Glomerular endothelial cell (primary cell): ENCODE measurements at places on chromosomes 11 and 22.

- no peak for DNase-seq
Measured at GRCh38 chr22:31244943-31245451, 32.9 kb downstream of the LIMK2 start.

DNA sequence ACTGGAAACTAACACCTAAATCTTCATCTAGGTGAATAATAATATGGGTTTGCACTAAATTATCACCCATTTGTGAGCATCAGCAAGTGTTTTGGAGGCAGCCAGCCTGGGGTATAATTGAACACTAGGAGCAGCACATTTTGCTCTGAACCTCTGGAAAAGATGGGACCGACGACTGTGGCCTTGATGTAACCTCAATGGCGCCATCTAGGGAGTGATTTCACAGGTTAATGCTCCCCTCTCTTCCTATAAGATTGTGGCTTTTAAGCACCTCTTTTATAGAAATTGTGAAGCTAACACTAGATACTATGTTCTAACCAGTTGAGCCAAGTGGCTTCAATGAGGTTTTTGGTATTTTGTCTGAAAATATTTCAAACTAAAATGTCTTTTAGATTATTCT, 203.7 kb downstream of the NELL1 start:
- no peak for DNase-seq

GRCh38 chr11:73198677-73199076, 19.4 kb upstream of the P2RY2 start:
- peak; percentile 93 for DNase-seq

DNA sequence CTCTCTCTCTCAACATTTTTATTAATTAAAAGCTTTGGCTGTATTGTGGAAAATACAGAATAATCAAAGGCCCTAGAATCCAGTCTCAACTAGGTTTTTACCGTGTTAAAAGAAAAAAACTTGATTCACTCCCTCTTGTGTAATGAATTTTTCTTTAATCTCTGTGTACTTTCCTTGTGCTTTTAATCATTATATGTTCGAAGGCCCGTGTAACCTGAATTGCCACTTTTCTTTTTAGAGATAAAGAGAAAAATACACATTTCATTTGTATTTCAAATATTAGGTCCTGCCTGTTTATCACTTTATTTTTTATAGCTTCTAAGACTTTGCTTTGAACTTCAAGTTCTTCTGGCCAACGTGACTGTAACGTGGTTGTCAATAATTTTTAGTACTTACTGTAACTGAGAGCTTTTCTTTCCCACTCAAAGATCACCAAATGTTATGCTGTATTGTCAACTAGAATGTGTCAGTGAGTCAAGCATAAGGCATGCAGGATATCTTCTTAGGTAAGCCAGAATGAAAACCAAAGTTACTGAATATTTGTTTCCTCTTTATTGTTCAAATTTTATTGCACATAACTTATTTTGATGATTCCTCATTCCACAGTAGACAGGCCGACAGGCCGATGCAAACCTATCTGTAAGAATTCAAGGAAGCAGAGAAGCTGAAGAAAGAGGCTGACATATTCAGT, 23.3 kb upstream of the FAR1 start:
- DNase-seq: no peak

GRCh38 chr11:27456140-27456794, 16.3 kb downstream of the LGR4 start:
- DNase-seq: no peak

DNA sequence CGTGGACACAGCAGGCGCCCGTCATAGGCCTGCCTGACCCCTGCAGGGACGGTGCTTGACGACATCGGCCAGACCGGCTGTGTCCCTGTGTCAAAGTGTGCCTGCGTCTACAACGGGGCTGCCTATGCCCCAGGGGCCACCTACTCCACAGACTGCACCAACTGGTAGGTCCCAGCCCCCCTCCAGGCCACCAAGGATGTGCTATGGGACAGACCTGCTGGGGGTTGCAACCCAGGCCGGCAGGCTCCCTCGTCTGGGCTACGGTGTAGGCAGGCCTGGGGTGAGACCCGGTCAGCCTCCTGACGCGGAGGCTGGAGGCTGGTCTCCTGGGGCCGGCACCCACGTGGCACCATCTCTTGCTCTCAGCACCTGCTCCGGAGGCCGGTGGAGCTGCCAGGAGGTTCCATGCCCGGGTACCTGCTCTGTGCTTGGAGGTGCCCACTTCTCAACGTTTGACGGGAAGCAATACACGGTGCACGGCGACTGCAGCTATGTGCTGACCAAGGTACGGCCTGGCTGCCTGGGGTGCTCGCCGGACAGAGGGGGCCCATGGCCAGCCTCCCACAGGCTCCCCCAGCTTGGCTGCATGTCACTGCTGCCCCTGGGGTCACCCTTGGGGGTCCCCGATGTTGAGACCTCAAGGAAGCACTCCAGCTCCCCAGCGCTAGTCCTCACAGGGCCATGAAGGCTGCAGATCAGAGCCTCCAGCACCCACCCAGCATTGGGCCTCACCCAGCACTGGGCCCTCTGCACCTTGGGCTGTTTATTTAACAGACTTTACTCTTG, 7.7 kb downstream of the MUC5AC start:
- DNase-seq: no peak

DNA sequence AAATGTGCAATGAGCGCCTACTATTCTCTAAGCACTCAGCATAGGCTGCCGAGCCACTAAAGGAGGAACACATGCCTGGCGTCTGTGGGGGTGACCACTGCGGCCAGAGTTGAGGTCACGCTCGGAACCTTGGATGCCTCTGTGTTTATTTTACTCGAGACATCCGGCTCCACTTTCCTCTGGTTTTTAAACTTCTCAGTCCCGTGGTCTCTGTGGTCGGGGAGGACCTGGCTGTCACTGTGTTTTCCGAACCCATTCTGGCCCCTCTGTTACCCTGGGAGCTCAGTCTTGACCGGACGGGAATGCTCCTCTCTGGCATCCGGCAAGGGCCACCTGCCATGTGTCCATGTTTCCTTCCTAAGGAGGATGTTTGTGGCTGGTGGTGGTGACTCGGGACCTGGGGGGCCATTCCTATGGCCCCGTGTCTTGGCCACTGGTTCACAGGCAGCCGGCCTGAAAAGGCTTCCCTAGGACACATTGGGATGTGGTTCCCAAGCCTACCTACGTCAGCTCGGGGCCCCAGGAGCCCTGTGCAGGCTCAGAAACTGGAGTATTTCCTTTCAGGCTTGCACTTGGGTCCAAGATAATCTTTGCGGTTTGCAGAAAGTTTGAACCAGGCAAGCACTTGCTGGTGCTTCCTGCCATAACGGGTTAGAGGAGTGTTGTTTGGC, 46.7 kb upstream of the PARVG start:
- DNase-seq: no peak

DNA sequence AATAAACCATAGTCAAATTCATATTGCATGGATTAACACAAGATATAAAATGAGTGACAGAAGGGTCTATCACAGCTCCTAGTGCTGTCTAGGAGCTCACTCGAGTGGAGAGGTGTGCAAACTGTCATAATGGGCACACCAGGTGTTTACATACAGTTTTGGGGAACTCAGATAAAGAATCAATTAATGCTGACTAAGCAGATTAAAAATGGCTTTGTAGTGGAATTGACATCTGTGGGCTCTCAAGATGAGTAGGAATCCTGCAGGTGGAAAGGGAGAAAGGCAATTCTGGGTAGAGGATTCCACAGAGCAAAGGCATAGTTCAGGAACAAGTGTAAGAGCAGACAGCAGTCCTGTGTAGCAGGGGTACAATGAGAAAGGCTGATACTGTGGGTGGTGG, 496.2 kb upstream of the CCDC90B start:
- no peak for DNase-seq

GRCh38 chr22:47133061-47133969, 370.9 kb downstream of the TBC1D22A start:
- no peak for DNase-seq

- no peak for DNase-seq
Measured at GRCh38 chr11:121105063-121105480, 4.0 kb downstream of the TECTA start.

- no peak for DNase-seq
Measured at GRCh38 chr11:19962801-19963175, 197.5 kb downstream of the DBX1 start.

- no peak for DNase-seq
Measured at GRCh38 chr11:123597859-123598258, 56.6 kb downstream of the SCN3B start.

DNA sequence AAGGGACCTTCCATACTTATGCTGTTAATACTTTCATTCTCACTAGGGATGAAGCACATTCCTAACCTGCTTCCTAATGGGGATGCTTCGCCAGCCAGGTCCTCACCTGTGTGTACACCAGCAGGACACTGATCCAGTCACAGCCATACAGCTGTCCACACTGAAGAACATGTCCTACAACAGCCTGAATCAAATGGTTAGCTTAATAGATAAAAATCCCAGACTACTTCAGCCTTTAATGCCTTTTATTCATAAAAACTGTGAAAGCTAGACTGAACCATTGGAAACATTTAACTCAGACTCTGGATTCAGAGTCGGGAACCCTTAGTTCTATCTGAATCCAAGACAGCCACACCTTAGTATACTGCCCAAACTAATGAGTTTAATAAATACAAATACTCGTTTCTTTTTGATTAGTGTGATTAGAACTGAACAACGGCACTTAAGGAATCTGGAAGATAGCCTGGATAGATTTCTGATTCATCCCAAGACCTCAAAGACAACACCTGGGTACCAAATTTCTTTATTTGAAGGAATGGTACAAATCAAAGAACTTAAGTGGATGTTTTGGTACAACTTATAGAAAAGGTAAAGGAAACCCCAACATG, 3.3 kb downstream of the FTH1 start:
- DNase-seq: no peak

GRCh38 chr11:28117712-28118111, 9.5 kb downstream of the METTL15 start:
- no peak for DNase-seq

DNA sequence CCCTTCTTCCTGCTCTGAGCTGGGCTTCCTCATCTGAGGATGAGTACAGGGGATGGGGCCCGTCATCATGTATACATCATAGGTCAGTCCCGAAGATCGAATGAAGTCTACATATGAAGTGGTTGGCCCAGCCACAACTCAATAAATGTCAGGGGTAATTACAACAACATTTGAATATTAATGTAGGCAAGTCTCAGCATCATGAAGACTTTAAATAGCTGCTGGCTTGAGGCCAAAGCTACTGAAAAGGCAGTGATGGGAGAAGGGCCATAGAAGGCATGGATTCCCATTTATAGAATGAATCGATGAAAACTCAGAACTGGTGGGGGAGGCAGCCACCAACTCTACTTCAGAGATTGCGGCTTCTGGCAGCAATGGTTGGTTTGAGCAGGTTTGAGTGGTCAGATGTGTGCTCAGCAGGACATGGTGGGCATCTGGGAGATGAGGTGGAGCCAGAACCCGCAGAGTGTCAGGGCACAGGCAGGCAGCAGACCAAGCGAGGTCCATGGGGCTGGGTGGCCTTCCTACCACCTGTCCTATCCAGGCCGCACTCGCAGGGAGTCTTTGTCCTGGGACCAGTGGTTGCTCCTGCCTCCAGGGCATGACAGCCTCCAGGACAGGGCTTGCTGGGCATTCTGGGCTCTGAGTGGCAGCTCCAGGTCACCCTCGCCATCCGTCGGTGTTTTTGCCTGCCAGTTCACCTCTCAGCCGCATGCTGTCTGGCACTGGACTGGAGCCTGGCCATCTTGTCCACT, 919.1 kb downstream of the TBC1D22A start:
- no peak for DNase-seq
